ENCODE measurements at places on chromosomes 11 and 22.
A peak's percentile ranks its signal among the peaks of the same experiment; 100 is the strongest.

DNA sequence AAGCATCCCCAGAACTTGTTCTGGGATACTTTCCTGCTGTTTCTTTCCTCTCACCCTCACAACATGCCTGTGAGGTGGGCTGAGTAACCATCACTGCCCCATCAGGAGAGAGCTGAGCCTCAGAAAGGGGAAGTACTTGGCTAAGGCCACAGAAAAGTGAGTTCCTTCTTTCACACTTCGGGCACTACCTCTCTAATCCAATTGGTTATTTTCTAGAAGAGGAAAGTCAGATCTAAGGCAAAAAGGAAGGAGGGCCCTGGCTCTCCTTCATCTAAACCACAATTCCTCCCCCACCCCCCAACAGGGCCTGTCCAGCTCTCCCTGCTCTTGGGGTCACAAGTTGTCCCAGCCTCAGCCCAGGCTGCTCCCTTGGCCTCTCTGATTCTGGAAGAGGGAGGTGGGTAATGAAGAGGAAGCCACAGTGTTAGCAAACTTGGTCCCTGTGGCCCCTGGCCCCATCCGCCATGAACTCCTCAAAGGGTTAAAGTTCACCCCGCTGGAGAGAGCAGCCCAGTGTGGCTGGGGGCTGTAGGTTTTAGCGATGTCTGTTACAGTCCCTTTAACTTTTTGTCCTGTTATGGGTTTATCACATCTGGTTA is 34.0 kb downstream of the SLC22A12 start:
- DNase-seq: no peak

DNA sequence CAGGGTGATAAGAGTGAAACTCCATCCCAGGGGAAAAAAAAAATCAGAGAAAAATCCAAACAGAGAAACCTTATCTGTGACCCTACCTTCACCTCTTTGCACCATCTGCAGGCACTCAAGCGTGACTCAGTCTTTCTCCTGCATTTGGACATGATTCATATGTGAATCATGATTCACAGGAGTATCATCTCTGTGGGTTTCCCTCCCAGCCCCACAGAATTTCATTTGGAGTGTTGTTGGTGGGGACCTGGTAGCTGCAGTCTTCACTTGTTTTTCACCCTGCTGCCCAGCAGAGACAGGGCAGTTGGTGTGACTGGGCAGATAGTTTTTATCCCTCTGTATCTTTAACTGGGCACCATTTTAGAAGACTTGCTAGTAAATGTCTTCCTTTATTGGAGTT is 75.7 kb downstream of the DEPDC5 start:
- no peak for DNase-seq

- DNase-seq: no peak
Observed at GRCh38 chr11:65502274-65502554, 3.4 kb downstream of the MALAT1 start.

GRCh38 chr11:4677948-4678347 is 19.7 kb downstream of the OR51E2 start:
- peak; percentile 70 for DNase-seq

GRCh38 chr11:22807855-22808570 is 21.6 kb downstream of the SVIP start:
- no peak for DNase-seq

DNA sequence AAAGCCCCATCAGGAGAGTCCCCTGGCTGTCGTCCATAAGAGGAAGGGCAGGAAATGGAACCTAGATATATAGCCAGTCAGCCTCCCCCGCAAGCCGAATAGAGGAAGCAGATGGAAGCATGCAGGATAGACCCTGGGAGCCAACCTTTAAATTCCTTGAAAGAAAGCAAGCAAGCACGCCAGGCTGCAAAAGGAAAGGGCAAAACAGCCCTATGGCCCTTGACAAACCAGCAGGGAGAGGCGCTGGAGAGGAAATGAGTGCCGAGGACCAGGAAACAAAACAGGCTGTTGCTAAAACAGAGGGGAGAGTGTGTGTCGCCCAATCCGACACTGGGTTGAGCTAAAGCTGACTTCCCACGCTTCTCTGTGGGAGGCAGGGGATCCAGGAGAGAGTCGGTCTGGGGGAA is 203.5 kb upstream of the MTNR1B start:
- no peak for DNase-seq

DNA sequence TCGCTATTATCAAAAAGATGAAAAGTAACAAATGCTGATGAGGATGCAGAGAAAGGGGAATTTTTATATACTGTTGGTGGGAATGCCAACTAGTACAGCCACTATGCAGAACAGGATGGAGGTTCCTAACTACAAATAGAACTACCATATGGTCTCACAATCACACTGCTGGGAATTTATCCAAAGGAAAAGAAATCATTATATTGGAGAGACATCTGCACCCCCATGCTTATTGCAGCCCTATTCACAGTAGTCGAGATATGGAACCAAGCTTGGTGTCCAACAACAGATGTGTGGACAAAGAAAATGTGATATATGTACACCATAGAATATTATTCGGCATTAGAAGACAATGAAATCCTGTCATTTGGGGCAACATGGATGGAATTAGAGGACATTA is 19.6 kb upstream of the POU2AF2 start:
- no peak for DNase-seq

DNA sequence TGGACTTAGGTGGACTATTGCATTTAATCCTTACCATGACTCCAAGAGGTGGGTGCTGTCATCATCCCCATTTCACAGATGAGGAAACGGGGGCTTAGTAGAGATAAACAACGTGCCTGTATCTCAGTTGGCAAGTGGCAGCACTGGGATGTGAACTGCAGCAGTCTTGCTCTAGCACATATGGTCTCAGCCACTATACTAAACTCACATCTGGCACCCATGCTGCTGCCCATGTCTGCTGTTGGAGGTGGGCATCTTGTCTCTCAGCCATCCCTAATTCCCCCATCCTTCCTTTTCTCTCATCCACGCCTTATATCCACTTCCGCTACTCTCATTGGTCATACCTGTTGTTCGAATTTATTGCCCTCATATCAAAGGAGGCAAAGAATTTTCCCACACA is 3.8 kb downstream of the PRG3 start:
- DNase-seq: no peak

DNA sequence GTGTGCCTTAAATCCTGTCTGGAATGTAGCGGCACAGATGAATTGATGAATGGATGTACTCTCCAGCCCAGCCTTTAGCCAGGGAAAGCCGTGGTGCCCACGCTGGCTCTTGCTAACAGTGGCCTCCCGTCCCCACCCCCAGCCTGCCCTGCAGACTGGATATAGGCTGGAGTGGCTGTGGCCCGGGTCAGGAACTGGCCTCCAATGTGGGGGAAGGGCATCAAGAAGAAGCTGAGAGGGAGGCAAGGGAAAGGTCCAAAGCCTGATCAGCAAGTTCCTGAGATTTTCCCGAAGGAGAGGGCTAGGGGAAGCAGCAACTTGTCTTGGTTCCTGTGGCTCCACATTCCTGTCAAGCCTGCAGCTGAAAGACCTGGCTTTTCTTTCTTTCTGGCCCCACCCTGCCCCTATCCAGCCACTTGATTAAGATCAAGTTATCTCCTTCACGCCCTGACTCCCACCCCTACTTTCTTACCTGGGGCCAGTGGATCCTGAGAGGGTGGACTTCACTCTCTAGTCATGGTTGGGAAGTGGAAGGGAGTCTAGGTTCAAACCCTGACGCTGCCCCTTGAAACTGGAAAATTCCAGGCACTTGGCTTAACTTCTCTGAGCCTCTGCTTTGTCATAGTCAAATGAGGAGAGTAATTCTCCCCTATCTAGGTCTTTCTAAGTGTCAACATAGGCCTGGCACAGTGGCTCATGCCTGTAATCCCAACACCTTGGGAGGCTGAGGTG is 11.0 kb upstream of the MICALL1 start:
- no peak for DNase-seq

DNA sequence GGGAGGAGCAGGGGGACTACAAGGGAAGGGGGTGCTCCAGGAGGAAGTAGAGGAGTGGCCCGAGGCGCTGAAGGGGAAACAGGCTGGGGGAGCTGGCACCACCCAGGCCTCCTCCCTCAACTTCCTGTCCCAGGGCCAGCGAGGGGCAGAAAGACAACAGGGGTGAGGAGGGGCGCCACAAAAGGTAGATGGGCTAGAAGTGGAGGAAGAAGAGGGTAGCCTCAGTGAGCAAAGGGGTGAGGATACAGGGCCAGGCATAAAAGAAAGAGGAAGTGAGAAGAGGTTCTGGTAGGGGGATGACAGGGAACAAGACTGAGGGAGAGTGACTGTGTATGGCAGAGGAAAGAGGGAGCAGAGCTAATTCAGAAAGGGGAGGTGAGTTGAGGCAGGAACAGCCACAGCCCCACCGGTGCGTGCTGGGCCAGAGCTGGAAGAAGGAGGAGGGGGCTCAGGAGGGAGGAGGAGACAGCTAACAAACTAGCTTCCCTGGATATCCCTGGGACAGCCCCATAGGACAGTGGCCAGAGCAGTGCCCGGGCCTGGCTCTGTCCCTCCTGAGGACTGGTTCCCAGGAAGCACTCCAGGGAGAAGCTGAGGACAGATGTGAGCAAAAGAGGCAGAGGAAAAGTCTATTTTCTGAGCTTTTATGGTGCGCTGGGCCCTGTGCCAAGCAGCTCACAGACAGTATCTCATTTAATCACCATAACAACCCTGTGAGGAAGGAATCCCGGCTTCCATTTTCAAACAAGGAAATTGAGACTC is 8.5 kb downstream of the DCHS1 start:
- DNase-seq: no peak

DNA sequence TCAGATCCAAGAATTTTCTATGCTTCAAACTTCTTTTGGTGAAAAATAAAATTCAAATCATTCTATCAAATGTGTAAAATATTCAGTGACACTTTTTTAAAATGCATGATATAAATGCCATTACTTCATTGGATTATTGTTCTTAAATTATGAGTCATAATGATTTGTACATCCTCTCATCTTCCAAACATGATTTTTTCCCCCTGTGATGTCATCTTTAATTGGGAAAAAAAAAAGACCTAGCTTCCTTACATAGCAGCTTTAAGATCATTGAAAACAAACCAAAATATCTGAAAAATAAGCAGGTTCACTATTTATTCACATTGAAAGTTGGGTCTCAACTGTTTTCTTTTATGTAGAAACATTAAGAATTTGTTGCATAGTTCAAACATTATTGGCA is 1549.4 kb downstream of the LRRC4C start:
- DNase-seq: no peak

- DNase-seq: no peak
Observed at GRCh38 chr11:43830928-43831440, 49.6 kb upstream of the ALKBH3 start.

- no peak for DNase-seq
Observed at GRCh38 chr11:76889411-76889975, 28.8 kb downstream of the ACER3 start.

GRCh38 chr11:127485541-127485940 is 485.0 kb upstream of the KIRREL3 start:
- DNase-seq: no peak

- no peak for DNase-seq
Observed at GRCh38 chr11:86938900-86939880, 16.0 kb downstream of the FZD4 start.

DNA sequence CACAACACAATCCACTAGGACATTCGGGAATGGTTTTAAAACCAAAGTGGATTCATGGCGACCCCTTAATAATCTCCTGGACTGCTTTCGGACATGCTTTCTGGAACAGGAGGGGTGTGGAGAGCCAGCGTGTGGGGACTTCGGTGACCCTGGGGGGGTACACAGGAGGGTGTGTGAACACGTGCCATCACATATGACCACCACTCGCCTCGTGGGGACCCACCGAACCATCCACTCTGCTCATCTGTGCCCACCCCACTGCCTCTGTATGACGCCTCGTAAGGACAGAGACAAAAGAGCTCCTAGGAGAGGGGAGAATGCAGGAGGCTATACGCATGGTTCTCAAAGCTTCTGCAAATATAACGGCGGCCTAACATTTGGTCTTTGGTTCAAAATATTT is 8.9 kb downstream of the LTO1 start:
- DNase-seq: no peak

GRCh38 chr22:31192513-31192912 is 19.6 kb upstream of the LIMK2 start:
- no peak for DNase-seq

DNA sequence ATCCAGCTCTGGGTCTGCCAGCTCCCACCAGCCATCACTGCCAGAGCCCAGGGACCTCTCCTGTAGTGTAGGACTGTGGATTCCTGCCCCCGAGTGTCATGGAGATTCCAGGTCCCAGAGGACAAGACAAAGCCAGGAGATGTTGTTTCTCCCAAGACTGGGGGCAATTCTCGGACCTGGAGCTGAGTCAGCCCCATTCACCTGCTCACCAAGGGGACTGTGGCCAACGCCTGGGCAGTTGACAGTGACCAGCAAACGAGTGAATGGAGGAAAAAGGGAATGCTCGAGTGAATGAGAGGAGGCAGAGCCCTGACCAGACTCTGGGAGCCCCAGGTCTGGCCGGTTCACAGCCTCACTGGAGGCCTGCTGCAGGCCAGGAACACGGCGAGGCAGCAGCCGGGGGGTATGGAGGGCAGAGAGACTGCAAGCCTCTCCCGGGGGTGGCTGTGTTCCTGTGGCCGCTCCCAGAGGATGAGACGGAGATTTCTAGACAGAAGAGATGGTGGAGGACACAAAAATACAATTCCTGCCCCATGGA is 61.3 kb upstream of the PRR5 start:
- no peak for DNase-seq

DNA sequence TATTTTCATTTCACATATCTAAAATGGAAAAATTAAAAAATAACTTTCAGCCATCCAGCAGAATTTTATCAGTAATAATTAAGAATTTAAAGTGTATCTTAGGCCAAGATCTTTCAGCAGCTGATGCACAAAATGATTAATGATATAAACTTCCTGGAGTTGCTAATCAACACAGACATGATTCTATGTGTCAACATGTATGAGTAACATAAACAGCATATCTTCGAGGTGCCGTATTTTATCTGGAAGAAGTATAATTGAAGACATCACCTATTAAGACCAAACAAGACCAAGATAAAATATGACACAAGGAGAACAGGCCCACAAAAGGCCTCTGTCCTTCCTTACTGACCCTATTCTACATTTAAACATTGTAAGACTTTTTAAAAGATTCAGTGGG is 45.2 kb downstream of the SLC5A12 start:
- no peak for DNase-seq

GRCh38 chr22:30561402-30562189 is 12.9 kb downstream of the GAL3ST1 start:
- no peak for DNase-seq

GRCh38 chr11:72379384-72380131 is 54.8 kb downstream of the CLPB start:
- DNase-seq: no peak

- no peak for DNase-seq
Observed at GRCh38 chr11:101434026-101434643, 149.7 kb downstream of the TRPC6 start.
